GM12864 (cell line): ENCODE measurements at places on chromosomes 7 and 10.

GRCh38 chr7:36279200-36279925, 110.3 kb upstream of the ANLN start:
- peak; percentile 26 for DNase-seq

GRCh38 chr7:111031916-111032315, 59.0 kb upstream of the LRRN3 start:
- no peak for DNase-seq

- DNase-seq = no peak
These were observed 222.7 kb upstream of the C7orf33 start for GRCh38 chr7:148367731-148368475.

DNA sequence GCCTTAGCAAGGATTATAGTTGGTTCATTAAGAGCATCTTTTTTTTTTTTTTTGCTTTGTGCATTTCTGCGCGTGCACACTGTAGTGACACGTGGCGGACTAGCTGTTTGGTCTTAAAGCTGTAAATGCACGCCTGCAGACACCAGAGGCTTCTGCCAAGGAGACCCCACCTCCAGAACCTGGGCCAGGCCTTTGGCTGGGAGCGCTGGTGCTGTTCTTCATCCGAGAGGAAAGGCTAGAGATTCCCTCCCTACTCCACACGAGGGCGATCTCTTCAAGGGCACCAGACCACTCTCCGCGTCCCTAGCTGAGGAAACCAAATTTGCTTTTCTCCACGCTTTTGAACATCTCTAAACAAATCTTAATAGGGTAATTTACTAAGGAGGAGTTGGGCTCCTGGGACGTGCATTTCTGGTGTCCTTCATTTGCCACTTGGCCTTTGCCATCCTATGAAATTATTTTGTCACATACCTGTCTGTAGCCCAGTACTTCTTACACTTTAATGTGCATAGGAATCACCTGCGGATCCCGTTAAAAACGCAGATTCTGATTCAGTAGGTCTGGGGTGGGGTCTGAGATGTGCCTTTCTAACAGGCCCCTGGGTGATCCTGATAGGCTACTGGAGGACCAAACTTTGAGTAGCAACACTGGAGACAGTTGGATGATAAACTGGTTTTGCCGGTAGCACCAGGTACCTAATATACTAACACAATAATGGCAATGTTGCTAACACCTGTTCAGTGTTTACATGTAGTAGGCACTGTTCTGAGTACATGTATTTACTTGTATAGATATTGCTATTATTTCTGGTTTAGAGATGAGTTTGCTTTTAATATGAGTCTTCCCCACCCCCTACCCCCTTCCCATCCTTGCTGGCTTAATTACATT, 1.3 kb upstream of the SLC26A5 start:
- DNase-seq = peak; percentile 16

- no peak for DNase-seq
These were observed 14.8 kb upstream of the LAMB1 start for GRCh38 chr7:108017776-108018151.

GRCh38 chr10:72257051-72257892, 16.5 kb upstream of the DDIT4 start:
- no peak for DNase-seq

- no peak for DNase-seq
These were observed 62.0 kb upstream of the JCAD start for GRCh38 chr10:30121401-30121800.

DNA sequence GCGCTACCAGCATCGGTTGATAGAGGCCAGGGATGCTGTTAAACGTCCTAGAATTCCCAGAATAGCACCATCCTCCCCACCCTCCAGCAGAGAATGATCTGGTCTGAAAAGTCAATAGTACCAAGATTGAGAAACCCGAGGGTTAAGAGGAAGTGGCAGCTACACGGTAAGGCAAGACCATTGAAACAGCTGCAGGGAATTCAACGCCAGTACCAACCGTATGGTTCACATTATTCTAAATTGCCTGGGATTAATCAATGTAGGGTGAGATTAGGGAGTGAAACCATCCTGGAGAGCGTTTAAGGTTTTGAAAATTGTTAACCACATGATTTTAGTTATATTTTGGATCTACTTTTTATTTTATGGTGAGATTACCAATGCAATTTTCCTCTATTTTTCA, 352.2 kb downstream of the PRPF18 start:
- no peak for DNase-seq

DNA sequence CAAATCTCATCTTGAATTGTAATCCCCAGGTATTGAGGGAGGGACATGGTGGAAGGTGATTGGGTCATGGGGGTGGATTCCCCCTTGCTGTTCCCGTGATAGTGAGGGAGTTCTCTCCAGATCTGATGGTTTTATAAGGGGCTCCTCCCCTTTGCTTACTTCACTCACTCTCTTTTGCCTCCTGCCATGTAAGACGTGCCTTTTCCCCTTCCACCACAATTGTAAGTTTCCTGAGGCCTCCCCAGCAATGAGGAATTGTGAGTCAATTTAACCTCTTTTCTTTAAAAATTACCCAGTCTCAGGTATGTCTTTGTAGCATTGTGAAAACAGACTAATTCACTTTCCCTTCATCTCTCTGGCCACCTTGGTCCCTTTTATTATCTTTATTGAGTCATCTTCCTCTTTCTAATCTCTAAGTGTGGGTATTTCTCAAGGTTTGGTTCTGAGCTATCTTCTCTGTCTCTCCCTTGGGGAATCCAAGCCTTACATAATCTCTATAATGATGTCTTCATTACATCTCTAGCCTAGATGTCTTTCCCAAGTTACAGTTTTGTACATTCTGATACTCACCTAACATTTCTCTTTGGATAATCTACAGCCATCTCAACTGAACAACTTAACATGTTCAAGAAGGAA, 99.1 kb upstream of the JCAD start:
- DNase-seq = no peak

DNA sequence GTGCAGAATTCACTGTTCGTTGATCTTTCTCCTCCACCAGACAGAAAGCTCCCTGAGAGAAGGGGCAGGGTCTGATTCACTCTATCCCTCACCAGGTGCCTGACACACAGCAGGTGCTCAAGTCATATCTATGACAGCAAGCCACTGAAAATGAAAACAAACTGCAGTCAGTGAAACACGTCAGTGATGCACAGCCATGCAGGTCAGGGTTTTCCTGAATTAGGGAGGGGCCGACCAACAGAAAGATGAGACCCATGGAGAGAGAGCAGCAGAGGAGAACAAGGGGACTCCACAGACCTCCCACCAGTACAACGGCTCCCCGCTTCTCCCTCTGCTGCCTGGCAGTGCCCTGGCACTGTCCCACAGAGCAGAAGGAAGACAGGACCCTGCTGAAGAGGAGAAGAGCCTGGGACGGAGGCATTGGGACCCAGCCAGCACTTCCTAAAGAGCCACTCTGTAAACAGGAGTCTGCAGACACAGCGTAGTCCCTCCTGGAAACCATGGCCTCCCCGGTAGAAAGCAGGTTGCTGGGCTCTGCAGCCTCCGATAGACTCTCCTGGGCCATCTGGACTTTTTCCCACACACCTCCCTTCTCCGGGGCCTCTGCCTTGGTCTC, 50.3 kb downstream of the FAM53B start:
- DNase-seq = no peak

DNA sequence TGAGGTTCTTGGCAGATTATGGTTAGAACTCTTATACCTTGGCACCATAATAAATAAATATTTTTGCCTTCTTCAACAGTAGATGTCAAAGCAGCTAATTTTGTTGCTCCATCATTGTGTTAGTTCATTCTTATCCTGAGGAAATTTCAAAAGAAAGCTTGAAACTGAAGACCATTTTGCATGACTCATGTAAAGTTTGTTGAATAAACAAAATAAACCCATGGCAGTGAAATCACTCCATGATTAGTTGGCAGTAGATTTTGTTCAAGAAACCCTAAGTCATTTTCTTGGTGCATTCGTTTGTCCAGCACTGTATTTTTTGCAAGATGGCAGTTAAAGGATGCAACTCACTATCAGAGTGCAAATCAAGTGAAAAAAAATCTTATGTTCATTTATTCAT, 91.6 kb downstream of the HECW1 start:
- no peak for DNase-seq

DNA sequence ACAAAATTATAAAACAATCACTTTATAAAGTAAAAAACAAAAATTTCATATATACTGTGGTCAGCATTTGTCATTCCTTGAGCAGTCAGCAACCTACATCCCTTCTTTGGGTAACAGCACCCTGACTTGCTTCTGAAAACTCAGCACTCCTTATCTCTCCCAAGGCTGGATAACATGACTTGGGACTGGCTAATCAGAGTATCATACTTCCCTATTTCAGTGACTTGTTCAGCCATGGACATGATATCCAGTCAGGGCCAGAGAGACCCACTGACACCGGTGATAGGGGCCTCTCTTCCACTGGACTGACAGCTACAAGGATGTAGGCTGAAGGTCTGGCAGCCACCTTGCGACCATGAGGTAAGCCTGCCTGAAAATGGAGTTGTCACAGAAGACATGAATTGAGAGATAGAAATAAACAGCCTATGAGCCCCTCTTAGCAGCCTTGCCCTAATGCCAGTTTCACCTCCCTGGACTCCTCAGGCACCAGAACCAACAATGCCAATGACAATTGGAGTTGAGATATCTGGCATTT, 84.4 kb upstream of the NEBL start:
- no peak for DNase-seq

DNA sequence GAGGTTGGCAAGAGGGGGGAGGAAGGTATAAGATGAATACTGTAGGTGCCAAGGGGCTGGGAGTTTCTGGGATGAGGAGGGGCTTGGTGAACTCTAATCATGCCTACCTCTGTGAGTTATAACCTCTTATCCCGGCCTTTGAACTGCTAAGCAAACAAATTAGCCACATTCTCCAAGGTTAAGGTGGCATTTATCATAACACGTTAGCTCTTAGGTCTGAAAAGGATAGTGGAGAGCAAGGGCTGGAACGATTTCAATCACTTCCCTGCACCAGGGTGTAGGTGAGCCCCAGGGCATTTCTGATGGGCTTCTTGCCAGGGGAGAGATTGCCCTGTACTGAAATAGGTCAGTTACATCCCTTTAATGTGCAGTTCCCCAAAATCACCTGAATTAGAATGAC, 28.6 kb upstream of the DMBT1 start:
- DNase-seq = no peak

DNA sequence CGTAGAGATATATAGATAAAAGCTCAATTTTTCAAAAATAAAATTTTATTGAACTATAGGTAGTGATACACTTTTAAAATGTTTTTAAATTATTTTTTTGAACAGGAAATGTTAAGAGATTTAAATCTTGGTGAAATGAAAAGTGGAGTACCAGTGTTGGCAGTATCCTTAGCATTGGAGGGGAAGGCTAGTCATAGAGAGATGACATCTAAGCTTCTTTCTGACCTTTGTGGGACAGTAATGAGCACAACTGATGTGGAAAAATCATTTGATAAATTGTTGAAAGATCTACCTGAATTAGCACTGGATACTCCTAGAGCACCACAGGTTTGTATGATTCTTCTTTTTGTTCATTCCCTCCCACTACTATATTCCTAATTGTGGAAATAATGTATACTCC, 15.8 kb downstream of the PDCD4 start:
- DNase-seq = no peak

DNA sequence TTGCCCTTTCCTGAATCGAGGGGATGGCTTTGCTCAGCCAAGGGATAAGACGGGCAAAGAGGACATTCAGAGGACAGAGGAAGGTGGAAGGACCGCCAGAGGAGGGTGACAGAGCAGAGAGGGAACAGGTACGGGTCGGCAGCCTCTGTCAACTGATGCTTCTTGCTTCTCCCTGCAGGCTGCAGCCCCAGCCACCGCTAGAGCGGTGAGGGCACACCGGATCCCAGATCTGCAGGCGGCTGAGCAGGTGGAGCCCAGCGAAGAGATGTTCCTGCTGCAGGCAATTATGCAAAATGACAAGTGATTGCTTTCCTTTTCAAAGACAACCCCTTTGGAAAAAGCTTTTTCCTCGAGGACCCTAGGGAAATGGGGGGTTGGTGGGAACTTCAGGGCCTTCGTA, 181.9 kb upstream of the ANKRD30A start:
- no peak for DNase-seq

GRCh38 chr7:65279795-65280194, 93.9 kb upstream of the ZNF92 start:
- DNase-seq = no peak

DNA sequence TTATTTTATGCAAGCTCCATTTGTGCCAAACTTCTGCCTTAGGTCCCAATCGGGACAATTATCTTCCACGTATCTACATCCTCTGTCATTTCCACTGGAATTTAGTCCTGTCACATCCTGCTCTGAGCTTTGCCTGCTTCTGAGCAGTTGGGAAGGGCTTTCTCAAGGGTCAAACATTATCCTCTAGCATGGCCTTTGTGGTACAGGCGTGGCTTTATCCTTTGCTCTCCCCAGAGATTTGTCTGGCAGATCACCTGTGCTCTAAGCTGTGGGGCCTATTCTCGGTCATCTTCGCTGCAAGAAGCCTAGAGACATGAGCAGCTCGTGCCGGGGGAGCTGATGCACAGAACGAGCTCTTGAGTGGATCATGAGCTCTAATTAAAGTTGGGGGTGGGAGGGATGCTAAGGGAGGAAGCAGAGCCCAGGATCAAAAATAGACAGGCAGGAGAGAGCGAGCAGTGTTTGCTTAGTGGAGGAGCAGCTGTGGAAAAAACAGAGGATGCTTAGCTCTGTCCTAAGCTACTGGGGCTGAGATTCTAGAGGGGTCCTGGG, 19.8 kb upstream of the TMEM273 start:
- DNase-seq = no peak
